ENCODE measurements at places on chromosomes 16 and 17. TPM values are rescaled to one million over a fixed set of nuclear protein-coding genes. Genes with fewer than 3 reads are reported as not detected.

Gene ITGA3
- 14.5 TPM for total RNA-seq

- H3K27ac ChIP-seq = no peak overlapping the region
- DNase-seq = no peak
- H3K27me3 ChIP-seq = no peaks in the 10 kb centered on the region
- H3K36me3 ChIP-seq = no peaks in the 10 kb centered on the region
Measured at GRCh38 chr17:2935632-2936031, 127.8 kb downstream of the OR1D5 start.

GRCh38 chr17:14760212-14760611 lies 459.3 kb downstream of the HS3ST3B1 start:
- DNase-seq = no peak
- H3K27ac ChIP-seq = no peak overlapping the region
- H3K4me3 ChIP-seq = no peak overlapping the region
- no peaks in the 10 kb centered on the region for H3K36me3 ChIP-seq

DNA sequence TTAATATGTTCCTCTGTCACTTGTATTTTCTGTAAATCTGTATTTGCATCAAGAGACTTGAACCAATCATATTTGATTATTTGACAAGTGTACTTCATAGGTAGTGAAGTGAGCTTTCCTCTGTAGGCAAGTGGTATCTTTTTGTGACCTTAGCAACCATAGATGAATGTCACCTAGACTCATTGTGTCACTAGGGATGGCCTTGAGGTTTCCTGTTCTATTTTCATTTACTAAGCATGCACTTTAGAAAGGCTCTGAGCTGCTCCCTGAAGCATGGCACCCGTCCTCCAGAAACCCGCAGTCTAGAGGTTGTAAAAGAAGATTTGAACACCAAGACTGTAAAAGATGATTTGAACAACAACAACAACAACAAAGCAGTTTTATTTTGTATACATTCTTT lies 151.7 kb downstream of the PRKCB start:
- no peaks in the 10 kb centered on the region for H3K27me3 ChIP-seq
- H3K4me1 ChIP-seq = peaks cover 3% of the 10 kb centered on the region
- H3K36me3 ChIP-seq = peaks cover 23% of the 10 kb centered on the region

Gene EVPL
- total RNA-seq = 0.17 TPM

DNA sequence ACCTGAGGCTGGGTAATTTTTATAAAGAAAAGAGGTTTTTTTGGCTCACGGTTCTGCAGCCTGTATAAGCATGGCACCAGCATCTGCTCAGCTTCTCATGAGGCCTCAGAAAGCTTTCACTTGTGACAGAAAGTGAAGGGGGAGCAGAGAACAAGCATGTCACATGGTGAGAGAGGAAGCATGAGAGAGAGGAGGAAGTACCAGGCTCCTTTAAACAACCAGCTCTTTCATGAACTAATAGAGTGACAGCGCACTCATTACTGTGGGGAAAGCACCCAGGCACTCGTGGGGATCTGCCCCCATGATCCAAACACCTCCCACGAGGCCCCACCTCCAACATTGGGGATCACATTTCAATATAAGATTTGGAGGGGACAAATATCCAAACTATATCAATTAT lies 86.8 kb downstream of the USP32 start:
- H3K36me3 ChIP-seq = peaks cover 14% of the 10 kb centered on the region
- peaks cover 19% of the 10 kb centered on the region for H3K4me1 ChIP-seq
- H3K27me3 ChIP-seq = no peaks in the 10 kb centered on the region
- DNase-seq = peak; percentile 75
- peak overlapping the region; percentile 12 for H3K4me3 ChIP-seq
- peak overlapping the region; percentile 9 for H3K27ac ChIP-seq

Gene SMTNL2
- not detected for total RNA-seq

DNA sequence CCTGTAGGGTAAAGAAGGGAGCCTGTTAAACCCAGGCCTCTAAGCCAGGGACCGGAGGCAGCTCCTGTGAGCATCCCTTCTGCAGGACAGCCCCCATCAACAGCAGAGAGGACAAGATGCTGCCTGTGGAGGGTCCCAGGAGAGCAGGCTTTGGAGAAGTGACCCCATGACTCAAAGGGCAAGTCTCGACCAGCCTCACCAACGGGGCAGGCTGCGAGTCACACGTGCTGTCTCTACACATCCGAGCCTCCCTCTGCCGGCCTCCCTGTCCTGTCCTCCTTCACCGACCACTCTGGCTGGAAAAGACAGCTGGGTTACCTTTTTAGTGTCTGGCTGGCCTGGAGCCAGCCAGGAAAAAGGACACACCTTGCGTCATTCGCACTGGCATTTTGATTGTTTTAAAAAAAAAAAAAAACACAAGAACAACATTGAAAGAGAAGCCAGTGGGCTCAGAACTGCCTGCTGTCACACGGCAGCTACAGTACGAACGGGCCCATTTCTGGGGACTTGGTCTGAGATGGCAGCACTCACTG lies 74.5 kb upstream of the RCVRN start:
- no peaks in the 10 kb centered on the region for H3K4me1 ChIP-seq
- no peaks in the 10 kb centered on the region for H3K27me3 ChIP-seq
- no peak overlapping the region for H3K27ac ChIP-seq
- no peak for DNase-seq
- no peaks in the 10 kb centered on the region for H3K36me3 ChIP-seq

- H3K27me3 ChIP-seq = peaks cover 11% of the 10 kb centered on the region
- no peak for DNase-seq
- H3K36me3 ChIP-seq = no peaks in the 10 kb centered on the region
- no peaks in the 10 kb centered on the region for H3K4me1 ChIP-seq
- no peak overlapping the region for H3K4me3 ChIP-seq
Measured at GRCh38 chr17:73952082-73952479, 251.4 kb upstream of the RPL38 start.

Gene TNP2
- total RNA-seq = not detected

- no peak for DNase-seq
- H3K4me3 ChIP-seq = no peak overlapping the region
Measured at GRCh38 chr17:63150994-63151464, 185.0 kb downstream of the TANC2 start.

GRCh38 chr16:84810518-84811273 lies 9.1 kb upstream of the CRISPLD2 start:
- peaks cover 28% of the 10 kb centered on the region for H3K4me1 ChIP-seq
- peaks cover 6% of the 10 kb centered on the region for H3K27me3 ChIP-seq
- H3K36me3 ChIP-seq = no peaks in the 10 kb centered on the region
- peak; percentile 86 for DNase-seq
- peak overlapping the region; percentile 50 for H3K4me3 ChIP-seq

GRCh38 chr16:81987706-81988105 lies 23.6 kb downstream of the SDR42E1 start:
- no peaks in the 10 kb centered on the region for H3K36me3 ChIP-seq
- peaks cover 12% of the 10 kb centered on the region for H3K27me3 ChIP-seq
- no peak for DNase-seq
- H3K4me3 ChIP-seq = no peak overlapping the region
- no peak overlapping the region for H3K27ac ChIP-seq
- H3K4me1 ChIP-seq = no peaks in the 10 kb centered on the region

Gene CEMP1
- not detected for total RNA-seq

DNA sequence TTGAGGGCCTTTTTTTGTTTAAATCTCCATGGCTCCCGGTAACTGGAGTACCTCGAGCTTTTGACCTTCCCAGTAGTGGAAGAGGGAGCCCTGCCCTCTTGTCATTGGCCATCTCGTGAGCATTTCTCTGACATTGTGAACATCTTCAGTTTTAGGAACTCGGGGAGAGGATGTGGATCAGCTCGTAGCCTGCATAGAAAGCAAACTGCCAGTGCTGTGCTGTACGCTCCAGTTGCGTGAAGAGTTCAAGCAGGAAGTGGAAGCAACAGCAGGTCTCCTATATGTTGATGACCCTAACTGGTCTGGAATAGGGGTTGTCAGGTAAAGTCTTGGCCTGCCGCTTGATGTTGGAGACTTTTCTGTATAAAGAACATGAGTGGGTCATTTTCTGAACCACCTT lies 24.3 kb downstream of the NTAN1 start:
- H3K4me3 ChIP-seq = no peak overlapping the region
- peaks cover 5% of the 10 kb centered on the region for H3K4me1 ChIP-seq
- peaks cover 48% of the 10 kb centered on the region for H3K36me3 ChIP-seq

DNA sequence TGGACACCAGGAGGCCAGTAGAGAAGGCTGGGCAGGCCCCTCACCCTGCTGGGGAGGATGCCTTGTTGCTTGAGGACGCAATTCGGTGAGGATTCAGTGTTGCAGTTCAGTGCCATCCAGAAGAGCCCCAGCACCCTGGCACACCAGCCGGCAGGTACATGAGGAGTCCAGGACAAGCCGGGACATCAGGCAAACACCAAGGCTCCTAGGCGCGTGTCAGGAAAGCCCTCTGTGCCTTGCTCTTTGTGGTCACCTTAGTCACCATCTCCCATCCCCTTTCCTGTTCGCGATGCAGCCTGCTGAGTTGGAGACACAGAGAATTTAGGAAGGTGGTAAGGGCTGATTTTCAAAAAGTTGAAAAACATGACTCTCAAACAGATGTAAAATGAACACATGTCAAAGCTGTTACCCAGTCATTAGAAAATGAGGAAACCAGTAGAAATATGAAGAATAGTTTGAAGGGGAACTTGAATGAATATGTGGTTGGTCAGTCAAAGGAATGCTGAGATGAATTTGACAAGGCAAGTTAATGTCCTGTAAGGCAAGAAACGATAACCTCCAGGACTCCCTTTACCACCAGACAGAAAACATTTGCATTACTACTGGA lies 2.3 kb upstream of the NCBP3 start:
- peaks cover 22% of the 10 kb centered on the region for H3K4me1 ChIP-seq
- H3K27ac ChIP-seq = no peak overlapping the region
- H3K27me3 ChIP-seq = peaks cover 25% of the 10 kb centered on the region
- peaks cover 6% of the 10 kb centered on the region for H3K36me3 ChIP-seq

Gene GPRC5C
- total RNA-seq = 0.54 TPM

GRCh38 chr17:41537614-41537954 lies 9.5 kb upstream of the KRT19 start:
- H3K4me3 ChIP-seq = no peak overlapping the region
- DNase-seq = no peak
- no peak overlapping the region for H3K27ac ChIP-seq
- H3K27me3 ChIP-seq = peaks cover 13% of the 10 kb centered on the region
- H3K36me3 ChIP-seq = no peaks in the 10 kb centered on the region
- no peaks in the 10 kb centered on the region for H3K4me1 ChIP-seq

- H3K36me3 ChIP-seq = no peaks in the 10 kb centered on the region
- H3K27me3 ChIP-seq = peaks cover 7% of the 10 kb centered on the region
- no peak for DNase-seq
- no peak overlapping the region for H3K27ac ChIP-seq
Measured at GRCh38 chr17:79340333-79341221, 266.0 kb downstream of the ENGASE start.

Gene PIRT
- total RNA-seq = not detected

GRCh38 chr17:81537343-81537855 lies 9.2 kb downstream of the FSCN2 start:
- peak; percentile 70 for DNase-seq
- H3K4me1 ChIP-seq = no peaks in the 10 kb centered on the region
- H3K27me3 ChIP-seq = peaks cover 17% of the 10 kb centered on the region
- H3K4me3 ChIP-seq = no peak overlapping the region
- peaks cover 8% of the 10 kb centered on the region for H3K36me3 ChIP-seq
- H3K27ac ChIP-seq = no peak overlapping the region

Gene EPX
- total RNA-seq = not detected

Gene TNFRSF12A
- 7.3 TPM for total RNA-seq
